Neural progenitor cell (in vitro differentiated cells): ENCODE measurements at places on chromosomes 11 and 22.

DNA sequence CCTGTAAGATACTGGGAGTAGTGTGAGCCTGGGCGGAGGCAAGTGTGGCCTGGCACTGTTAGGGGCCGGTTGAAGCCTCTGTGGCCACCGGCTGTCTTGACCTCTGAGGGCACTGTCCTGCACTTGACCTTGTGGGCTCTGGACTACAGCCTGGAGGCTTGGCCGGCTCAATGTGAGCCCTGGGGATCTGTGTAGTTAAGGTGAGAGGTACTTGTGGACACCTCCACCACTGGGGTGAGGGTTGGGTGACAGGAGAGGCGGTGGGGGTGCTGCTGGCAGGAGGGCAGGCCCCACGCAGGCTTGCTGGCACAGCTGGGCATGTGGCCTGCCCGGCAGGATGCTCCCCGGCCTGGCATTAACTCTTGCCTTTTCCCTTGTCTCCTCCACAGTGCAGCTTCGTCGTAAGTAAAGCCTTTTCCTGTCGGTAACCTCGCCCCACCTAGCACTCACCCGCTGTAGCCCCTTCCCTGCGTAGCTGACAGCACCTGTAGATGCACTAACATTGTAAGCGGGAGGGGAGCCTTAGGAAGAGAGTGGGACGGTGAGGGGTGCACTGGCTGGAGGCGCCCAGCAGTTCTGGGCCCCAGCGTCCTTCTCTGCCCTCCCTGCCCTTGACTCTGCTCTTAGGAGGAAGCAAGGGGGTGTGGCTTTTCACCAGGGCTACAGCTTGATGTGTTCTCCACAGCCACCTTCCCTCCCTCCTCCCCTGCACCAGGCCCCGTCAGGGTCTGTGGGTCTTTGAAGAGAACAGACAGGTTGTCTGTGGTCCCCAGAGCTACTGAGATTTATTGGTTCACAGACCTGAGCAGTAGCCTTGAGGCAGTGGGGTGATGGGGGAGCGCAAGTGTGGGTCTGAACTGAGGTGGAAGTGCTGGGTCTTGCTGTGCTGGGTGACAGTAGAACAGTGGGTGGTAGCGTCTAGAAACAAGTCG is 17.6 kb downstream of the INCENP start:
- no peak for DNase-seq

DNA sequence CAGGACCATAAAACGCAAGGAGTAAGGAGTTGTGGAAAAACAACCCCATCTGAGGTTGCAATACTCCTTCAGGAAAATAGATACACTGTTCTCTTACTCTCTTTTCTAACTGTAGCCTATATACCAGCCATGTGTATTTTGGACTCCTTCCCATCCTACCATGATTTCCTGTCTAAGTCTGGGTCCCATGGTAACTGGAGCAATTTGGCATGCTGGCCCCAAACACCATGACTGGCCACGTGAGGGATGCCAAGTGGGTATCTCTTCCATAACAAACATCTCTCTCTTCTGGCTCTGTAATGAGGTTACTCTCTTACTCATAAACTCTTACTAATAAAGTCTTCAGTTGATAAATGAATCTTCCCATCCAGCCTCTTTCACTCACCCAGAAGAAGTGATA is 26.5 kb downstream of the ABTB2 start:
- DNase-seq = no peak

DNA sequence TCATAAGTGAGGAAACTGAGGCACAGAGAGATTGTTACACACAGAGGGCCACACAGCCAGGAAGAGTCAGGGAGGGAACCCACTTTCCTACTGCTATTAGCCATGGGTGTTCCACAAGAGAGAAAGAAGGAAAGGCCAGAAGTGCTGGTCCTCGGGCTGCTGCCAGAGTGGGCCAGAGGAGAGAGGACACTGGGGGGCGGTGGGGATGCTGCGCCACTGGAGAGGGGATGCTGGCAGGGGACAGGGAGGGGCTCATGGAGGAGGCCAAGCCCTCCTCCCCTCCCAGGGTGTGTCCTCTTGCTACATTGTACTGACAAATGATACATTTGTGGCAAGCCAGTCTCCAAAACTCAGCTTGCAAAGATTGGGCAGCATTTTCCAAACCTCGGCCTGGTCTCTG is 9.9 kb downstream of the IL10RA start:
- no peak for DNase-seq

DNA sequence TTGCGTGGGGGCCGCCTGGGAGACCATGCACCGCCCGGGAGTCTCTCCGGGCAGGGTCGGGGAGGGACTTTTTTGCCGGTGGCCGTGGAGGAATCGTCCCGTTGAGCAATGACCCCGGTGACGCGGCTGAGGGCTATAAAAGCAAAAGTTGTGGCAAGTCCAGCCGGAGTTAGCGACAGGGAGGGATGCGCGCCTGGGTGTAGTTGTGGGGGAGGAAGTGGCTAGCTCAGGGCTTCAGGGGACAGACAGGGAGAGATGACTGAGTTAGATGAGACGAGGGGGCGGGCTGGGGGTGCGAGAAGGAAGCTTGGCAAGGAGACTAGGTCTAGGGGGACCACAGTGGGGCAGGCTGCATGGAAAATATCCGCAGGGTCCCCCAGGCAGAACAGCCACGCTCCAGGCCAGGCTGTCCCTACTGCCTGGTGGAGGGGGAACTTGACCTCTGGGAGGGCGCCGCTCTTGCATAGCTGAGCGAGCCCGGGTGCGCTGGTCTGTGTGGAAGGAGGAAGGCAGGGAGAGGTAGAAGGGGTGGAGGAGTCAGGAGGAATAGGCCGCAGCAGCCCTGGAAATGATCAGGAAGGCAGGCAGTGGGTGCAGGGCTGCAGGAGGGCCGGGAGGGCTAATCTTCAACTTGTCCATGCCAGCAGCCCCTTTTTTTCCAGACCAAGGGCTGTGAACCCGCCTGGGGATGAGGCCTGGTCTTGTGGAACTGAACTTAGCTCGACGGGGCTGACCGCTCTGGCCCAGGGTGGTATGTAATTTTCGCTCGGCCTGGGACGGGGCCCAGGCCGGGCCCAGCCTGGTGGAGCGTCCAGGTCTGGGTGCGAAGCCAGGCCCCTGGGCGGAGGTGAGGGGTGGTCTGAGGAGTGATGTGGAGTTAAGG is at the start of gene NEAT1:
Gene NEAT1 (plus strand): TSS at position 166 of the 883 bp plus-strand sequence.
- peak; percentile 77 for DNase-seq

GRCh38 chr22:24805790-24806662 is at the start of gene SGSM1:
Gene SGSM1 (plus strand): TSS chr22:24806211. CDS start chr22:24806326, 115 bp downstream.
- peak; percentile 96 for DNase-seq

DNA sequence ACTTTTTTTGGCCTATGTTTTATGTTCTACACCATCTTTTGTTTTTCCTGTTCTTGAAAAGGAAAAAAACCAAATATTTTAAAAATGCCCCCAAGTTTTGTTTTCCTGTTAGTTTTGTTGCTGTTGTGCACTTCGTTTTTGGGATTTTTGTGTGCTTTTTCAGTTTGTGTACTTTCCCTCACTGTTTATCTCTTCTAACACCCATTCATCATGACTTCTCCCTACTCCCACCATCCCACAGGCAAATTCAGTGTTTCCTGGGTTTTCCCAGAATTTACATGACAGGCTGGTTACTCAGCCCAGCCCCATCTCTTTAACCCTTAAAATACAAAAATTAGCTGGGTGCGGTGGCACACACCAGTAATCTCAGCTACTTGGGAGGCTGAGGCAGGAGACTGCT is 15.6 kb downstream of the TMEM123 start:
- DNase-seq = no peak

GRCh38 chr11:31827455-31828206 is 16.5 kb upstream of the PAX6 start:
- DNase-seq = peak; percentile 32

DNA sequence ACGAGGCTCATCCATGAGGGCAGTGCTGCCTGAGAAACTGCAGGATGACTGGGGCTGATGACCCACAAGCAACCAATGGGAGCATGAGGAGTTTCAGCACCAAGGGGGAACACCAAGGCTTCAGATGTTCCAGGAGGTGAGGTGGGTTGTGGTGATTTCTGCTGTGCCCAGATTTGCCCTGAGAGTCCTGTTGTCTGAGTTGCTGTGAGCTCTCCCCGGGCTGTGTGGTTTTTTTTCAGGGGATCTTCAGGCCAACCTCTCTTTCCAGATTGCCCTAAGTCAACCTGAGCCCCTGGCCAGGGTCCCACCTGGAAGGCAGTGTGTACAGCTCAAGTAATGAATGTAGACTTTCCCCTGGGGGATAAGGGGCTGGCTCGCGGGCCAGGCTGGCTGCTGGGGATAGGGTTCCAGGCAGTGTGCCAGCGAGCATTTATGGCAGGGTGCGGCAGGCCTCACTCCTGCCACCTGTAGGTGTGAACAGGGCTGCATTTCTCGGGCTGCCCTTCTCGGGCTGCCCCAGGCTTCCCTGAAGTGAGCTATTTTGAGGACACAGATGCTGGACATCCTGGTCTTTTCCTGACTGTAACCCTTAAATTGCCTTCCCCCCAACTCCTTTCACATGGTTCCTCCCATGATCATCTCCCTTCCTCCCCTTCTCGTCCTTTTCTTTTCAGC is 9.8 kb downstream of the SLC22A6 start:
- peak; percentile 67 for DNase-seq

- no peak for DNase-seq
Observed at GRCh38 chr11:102279641-102280170, 37.6 kb upstream of the BIRC3 start.

GRCh38 chr22:48444320-48445112 is 1383.2 kb downstream of the BRD1 start:
- DNase-seq = no peak

DNA sequence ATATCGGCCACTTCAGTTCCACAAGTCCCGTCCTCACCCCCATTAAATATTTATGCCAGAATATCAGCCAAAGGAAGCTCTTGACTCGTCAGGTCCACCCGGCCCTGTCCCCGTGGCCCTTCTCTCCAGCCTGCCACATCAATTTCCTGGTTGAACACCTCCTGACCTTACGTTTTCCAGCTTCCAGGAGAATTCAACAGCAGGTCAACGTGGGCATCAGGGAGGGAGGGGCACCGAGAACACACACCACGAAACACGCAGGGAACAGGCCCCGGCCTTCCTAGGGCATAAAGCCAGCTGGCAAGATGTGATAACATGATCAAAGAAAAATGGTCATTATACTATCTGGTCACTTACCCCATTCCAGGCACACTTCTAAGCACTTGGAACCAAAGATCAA is 15.3 kb downstream of the SULT4A1 start:
- no peak for DNase-seq

DNA sequence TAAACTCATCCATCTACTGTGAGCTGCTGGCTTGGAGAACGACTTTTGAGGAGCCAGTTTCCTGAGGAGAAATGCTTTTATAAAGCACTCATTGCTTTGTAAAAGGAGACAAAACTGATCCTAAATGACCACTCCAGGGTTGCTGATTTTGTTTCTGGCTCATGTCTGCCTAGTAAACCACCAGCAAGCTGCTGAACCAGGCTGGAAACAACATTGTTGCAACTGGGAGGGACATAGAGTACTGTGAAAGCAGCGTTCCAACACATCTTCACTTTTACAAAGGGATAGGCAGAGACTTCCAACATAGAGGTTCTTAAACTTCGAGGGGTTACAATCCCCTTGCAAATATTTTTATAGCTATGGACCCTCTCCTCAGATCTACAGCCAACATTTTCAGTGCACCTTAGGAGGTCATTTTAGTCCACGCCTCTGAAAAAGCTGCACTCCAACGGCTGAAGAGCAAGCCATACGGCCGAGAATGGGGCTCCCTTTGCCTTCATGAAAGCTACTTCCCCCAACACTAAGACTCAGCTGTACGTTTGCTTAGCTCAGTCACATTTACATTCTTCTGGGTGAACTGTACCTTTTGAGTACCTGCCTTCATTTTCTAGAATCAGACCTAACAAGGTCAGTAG is 54.7 kb downstream of the PANX1 start:
- no peak for DNase-seq

DNA sequence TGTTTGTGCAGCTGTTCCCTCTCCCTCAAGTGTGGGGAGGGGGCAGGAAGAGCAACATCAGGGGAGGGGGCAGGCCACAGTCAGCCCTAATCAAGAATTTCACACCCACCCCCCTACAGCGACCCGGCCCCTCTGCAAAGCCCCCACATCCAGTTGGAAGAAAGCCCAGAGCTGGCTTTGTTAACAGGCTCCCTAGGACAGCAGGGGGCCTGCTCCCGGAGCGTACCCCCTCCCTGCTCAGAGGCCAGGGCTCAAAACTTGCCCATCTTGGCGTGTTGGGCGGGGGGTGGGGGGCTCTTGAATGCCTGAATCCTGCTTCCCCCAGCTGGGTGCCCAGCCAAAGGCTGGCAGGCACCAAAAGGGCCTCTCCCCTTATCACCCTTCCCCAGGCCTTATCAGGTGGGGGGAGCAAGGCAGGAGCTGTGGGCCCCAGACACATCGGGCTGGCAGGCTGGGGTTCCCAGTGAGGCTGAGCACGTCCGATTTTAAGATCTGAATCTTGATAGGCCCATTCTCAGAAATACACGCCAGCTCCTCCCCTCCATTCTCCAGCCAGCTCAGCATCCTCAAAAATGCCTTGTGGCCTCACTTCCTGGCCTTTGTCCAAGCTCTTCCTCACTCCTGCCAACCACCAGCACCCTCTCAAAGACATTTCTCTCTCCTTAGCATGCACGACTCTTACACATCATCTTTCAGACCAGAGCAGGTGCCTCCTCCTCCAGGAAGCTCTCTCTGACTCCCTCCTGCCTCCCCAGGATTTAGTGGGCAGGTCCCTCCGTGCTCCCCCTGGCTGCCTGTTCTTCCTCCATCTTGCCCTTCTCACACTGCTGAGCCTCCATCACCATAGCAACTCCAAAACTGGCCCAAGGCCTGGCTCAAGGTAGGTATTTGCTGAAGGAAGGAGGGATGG is 384.8 kb downstream of the MN1 start:
- DNase-seq = peak; percentile 49

DNA sequence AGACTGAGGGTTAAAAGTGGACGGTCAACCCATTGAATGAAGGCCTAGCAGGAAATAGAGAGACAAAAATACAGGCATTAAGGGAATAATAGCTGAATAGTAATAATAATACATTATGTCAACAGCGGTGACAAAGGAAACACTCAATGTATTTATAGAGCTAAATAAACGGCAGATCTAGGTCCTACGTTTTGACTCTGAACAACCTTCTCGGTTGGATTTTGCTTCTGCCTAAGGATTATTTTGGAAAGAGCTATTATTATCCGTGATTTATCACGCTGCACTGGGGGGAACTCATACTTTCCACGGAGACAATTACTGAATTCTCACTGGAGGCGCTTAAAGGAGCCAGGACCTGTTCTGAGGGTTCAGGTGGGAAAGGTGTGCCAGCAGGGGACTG is 118.2 kb upstream of the KIRREL3 start:
- no peak for DNase-seq

- DNase-seq = no peak
Observed at GRCh38 chr11:12237381-12237784, 127.0 kb downstream of the MICAL2 start.
